ENCODE measurements at places on chromosomes 2 and 18. TPM values are rescaled to one million over a fixed set of nuclear protein-coding genes. Genes with fewer than 3 reads are reported as not detected.

GRCh38 chr2:78261454-78261853 lies 739.3 kb upstream of the LRRTM4 start:
- no peak overlapping the region for H3K27ac ChIP-seq
- no peaks in the 10 kb centered on the region for H3K4me1 ChIP-seq
- H3K36me3 ChIP-seq = no peaks in the 10 kb centered on the region

DNA sequence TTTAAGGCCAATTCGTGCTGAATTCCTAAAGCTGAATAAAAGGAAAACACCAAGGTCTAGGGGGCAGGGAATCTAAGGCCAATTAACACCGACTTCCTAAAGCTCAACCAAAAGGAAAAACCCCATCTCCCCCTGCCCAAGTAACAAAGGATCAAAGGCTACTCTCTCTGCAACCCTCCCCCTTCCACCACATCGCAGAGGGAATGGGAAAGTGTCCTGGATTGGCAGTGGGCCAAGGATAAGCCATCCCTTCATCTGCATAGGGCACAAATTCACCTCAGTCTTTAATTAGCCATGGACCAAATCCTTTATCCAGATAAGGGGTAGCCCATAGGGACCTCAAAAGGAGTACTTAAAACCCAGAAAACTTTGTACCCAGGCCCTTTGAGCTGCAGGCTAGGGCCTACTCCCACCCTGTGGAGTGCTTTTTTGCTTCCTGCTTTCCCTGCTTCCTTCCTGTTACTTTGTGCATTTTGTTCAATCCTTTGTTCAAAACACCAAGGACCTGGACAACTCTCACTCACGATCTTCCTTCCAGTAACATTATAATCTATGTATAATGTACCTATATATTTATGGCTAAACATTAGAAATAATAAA lies 2119.8 kb upstream of the CELF4 start:
- no peak overlapping the region for H3K4me3 ChIP-seq
- H3K27ac ChIP-seq = no peak overlapping the region
- no peaks in the 10 kb centered on the region for H3K4me1 ChIP-seq
- no peak for DNase-seq

Gene NLRC4
- 0.78 TPM for total RNA-seq

Gene DNAH7
- 0.83 TPM for total RNA-seq

Gene DOK6
- total RNA-seq = 1.4 TPM

DNA sequence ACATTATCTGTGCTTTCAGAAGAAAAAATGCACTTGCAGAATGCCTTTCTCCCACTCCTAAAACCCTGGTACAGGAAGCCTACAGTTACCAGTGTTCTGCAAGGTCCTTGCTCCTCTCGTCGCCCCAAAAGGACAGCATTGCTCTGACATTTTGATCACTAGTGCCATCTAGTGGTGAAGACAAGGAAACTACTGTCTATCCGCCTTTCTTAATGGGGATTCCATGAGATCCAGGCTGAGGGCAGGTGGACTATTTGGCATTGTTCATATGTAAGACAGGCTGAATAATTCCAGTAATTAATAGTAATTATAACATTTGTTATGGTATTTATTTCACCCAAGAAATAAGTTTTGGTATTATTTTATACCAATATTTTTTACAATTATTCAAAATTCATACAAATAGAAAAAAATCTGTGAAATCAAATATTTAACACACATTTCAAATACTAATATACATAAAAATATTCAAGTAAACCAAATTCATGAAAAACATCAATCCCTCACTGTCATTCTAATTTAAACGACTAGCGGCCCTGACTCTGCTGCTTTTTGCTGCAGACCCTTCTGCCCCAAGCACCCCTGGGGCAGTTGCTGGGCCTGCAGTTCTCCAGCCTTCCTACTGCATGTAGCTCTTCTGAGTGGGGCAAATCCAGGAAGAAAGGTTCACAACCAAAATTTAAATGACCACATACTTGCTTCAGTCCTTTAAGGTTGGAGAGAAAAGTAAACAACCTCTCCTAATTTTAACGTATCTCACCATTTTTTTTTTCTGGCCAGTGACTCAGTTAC lies 19.0 kb downstream of the TPGS2 start:
- H3K27ac ChIP-seq = no peak overlapping the region
- H3K36me3 ChIP-seq = peaks cover 26% of the 10 kb centered on the region
- no peak for DNase-seq
- H3K4me3 ChIP-seq = no peak overlapping the region
- no peaks in the 10 kb centered on the region for H3K27me3 ChIP-seq
- H3K4me1 ChIP-seq = peaks cover 8% of the 10 kb centered on the region

- no peak for DNase-seq
- no peaks in the 10 kb centered on the region for H3K36me3 ChIP-seq
- no peaks in the 10 kb centered on the region for H3K27me3 ChIP-seq
Measured at GRCh38 chr2:239805414-239805813, 219.7 kb downstream of the NDUFA10 start.

Gene NT5C1B
- total RNA-seq = not detected

Data from esophagus muscularis mucosa (tissue), 4 donors.